Activated CD4-positive, CD25-positive, alpha-beta regulatory T cell treated with anti-CD3 and anti-CD28 coated beads, Interleukin-2, amount 50 U/mL, for 16 hours (primary cell): ENCODE measurements at places on chromosomes 5 and 9.

- no peak for DNase-seq
Measured at GRCh38 chr5:90983148-90983547, 400.0 kb downstream of the ARRDC3 start.

DNA sequence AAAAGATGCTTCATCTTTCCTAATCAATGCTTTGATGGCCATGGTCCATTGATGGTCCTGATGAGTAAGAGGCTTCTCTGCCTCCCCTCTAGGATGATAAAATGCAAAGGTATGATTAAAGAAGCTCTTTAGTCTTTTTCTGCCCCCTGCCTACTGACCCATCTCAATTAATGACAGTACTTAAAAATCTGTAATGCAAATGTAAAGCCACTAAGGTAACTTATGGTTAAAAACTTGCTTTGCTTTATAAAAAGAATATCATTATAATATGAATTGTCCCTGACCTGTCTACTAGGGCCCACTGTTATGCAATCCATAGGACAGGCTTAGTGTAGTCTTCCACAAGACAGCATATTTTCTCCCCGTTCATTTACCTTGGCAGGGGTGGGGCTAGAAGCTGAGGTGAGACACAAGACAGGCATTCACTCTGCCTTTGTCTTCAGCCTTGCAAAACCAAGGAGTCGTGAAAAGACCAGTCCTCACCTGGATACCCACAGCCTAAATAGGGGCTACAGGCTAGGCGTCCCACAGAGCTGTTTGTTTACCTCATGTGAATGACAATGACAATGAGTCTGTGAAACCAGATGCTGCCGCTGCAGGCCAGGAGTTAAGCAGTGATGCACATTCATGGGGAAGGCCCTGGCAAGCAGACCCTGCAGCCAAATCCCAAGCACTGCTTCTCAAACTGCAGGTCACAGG is 60.4 kb downstream of the BNC2 start:
- DNase-seq, result no peak

DNA sequence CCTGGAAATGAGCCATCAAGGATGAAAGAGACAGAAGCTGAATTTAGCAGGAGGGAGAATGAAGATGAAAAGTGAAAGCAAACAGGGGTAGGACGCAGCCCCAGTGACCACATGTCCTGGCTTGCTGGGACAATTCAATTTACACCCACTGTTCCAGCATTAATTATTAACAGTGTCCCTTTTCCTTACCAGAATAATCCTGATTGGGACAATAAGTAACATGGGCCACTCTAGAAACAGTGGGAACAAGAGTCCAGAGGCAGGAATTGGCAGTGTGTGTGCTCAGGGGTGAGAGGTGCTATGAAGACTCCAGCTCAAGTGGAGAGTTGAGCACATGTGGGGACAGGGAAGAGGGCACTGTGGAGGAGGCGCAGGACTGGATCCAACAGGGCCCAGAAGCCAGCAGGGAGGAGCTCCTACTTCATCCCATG is 147.1 kb downstream of the C5orf15 start:
- DNase-seq, result no peak

- DNase-seq, result peak; percentile 4
Measured at GRCh38 chr9:135343837-135344522, 135.6 kb upstream of the PPP1R26 start.

- no peak for DNase-seq
Measured at GRCh38 chr5:82307451-82307850, 29.3 kb upstream of the RPS23 start.

DNA sequence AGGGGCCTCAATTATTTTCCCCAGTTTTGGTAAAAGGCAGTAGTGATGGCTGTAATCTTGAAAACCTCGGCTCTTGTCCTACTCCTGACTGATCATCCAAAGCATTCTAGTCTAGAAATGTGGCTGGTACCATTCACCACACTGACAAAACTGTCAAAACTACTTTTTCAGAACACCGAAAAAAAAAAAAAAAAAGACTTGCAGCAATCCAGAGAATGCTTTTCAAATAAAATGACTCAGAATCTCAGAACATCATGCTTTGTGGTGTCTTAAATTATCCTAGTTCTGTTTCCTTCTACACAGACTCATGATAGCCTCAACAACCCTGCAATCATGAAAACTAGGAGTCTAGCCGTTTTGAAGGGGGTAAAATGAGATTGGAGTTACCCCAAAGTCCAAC is 13.4 kb downstream of the SLC28A3 start:
- no peak for DNase-seq

DNA sequence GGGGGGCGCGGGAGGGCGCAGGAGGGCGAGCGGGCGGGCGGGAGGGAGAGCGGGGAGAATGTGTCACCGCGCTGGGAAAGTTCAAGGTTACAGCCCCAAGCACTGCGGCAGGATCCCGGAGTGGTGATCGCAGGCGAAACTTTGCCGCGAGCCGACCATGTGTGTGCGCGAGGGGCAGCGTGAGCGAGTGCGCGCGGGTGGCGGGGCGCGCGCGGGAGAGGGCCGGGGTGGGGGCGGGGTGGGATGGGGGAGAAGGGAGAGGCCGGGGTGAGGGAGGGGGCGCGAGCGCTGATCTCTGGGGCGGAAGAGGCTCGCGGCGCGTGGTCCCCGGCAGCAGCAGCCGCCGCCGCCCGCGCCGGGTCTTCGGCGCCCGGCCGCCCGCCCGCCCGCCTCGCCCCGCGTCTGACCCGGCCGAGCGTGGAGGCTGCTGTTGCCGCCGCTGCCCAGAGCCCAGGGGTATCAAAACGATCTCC is at the start of gene NFIB:
TSS of gene NFIB (minus strand) at position 191 of the 473 bp plus-strand sequence. CDS start 630 bp downstream, outside the sequence.
- DNase-seq, result no peak

GRCh38 chr9:37656936-37657335 is 6.2 kb downstream of the FRMPD1 start:
- no peak for DNase-seq

DNA sequence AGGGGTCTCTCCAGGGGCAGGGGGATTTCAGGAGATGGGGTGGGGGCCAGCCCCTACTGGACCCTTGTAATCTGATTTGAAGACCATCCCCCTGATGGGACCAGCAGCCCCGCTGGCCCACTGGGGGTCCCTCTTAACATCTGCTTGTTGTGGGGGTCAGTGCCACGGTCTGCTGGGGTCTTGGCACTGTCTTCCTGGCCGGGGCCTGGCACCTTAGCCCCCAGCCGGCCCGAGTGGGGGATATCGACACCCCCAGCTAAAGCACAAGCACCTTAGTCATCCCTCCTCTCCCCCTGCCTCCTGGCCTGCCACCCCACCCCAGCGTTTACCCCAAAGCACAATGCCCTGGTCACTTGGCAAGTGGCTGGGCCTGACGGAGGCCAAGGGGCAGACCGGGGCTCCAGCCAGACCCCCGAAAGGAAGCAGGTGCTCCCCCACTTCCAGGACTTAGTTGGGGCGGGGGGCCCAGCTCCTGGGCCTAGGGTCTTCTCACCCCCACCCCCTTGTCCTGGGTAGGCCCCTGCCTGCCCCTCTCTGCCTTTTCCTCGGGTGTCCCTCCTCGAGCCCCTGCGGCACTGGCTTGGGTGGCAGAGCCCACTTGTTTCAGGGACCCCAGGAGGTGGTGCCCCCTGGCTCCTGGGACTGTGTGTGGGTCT is 1.4 kb upstream of the NFX1 start:
- no peak for DNase-seq

DNA sequence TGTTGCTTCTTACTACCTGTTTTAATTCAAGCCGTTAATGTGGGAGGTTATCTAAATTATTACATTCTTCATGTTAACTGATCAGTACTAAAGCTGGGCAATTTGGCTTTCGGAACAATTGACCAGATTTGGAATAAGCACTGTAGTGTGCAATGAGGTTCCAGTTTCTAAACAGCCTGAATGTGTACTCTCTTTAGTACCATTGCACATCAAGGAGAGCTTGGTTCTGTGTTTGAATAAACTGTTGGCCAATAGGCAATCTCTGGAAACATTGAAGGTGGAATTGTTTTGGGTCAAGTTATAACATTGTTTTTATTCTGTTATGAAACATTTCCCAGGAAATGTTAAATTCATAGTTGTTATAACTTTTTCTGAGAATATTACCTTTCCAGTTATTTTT is 105.2 kb downstream of the PBX3 start:
- no peak for DNase-seq

DNA sequence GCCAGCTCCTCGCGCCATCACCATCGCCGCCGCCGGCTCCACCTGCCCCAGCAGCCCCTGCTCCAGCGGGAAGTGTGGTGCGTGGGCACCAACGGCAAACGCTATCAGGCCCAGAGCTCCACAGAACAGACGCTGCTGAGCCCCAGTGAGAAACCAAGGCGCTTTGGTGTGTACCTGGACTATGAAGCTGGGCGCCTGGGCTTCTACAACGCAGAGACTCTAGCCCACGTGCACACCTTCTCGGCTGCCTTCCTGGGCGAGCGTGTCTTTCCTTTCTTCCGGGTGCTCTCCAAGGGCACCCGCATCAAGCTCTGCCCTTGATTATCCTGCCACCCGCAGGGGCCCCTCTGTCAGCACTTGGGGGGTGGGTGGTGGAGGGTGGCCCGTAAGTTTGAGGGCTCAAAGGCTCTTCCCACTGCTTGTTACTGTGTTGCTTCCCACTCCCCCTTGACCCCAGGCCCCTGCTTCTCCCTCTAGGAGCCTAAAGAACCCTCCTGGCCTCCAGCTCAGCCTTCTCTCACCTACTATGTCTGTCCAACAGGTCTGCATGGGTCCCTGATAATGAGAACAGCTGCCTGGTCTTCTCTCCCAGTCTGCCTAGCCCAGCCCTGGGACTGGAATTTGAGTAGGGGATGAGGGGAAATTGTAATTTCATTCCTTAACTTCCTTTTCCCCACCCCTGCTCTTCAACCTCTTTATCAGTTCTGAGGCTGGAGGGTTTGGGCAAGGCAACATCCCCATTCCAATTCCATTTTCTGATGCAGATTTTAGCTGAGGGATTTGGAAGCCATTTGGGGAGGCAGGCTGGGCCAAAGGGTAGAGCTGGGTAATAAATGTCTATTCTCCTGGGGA is 9.0 kb downstream of the RACK1 start:
- no peak for DNase-seq

GRCh38 chr9:91156451-91157234 is 205.1 kb downstream of the AUH start:
- DNase-seq, result no peak
